ENCODE measurements at places on chromosomes 13 and 19.

DNA sequence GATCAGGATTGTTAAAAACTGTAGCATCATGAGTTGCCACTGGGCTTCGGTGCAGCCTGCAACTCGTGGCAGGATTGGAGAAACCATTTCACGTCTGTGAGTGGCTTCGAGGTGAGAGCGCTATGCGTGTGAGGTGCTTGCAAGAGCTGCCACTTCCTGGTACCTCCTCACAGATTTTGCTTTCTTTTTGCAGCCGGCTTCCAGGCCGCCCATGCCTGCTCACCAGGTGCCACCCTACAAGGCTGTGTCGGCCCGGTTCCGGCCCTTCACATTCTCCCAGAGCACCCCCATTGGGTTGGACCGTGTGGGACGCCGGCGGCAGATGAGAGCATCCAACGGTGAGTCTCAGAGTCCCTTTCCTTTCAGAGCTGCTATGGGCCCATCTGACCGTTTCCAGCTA, 57.9 kb upstream of the C1QTNF9 start:
- peak; percentile 81 for DNase-seq

- DNase-seq, result no peak
These were observed 82.7 kb downstream of the KDM4B start for GRCh38 chr19:5051619-5052018.

DNA sequence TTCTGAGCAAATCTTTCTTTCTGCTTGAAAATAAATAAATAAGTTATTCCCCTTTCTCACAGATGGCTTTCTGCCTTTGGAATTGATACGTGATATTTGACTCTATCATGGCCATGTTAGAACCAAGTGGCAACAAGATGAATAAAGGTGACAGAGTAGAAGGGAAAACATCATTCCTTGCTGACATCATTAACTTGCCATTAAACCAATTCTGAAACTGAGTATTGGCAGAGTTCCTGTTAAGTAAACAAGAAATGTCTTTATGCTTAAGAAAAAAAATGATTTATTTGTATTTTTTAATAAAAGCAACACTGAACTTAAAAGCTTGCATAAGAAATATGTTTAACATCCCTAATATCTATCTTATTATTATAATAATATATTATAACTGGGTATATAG, 828.1 kb downstream of the PCDH9 start:
- DNase-seq, result no peak

DNA sequence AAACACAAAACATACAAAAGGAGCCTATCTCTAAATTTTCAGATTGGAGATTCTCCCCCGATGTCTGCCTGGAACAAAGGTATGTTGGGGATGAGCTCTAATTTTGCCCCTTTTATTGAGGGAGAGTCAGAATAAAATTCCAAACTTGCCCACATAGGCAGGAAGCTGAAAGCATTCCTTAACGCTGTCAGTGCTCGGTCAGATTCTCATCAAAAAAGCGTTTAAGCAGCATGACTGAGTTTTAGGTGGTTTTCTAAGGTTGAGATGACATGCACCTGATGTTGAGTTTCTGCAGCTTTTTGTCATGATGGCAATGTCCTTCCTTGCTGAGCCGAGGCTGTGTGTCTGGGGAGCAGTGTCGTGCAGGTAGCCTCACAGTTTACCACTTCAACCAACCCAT, 48.4 kb upstream of the MEDAG start:
- DNase-seq, result no peak

DNA sequence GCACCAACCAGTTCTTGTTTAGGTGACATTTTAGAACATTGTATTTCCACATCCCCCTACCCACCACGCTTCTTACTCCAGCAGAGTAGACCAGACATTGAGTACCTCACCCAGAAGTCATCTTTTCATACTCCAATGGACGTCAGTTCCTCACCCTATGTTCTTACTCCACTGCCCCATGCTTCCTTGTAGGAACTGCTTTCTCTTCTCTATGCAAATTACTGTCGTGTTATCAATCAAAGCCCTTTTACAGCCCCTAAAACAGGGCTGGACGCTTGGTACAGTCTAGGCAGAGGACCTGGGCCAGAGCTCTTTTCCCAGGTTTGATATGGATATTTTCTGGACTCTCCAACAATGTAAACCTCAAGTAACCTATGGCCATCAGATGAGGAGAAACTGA, 58.2 kb downstream of the USP12 start:
- no peak for DNase-seq

DNA sequence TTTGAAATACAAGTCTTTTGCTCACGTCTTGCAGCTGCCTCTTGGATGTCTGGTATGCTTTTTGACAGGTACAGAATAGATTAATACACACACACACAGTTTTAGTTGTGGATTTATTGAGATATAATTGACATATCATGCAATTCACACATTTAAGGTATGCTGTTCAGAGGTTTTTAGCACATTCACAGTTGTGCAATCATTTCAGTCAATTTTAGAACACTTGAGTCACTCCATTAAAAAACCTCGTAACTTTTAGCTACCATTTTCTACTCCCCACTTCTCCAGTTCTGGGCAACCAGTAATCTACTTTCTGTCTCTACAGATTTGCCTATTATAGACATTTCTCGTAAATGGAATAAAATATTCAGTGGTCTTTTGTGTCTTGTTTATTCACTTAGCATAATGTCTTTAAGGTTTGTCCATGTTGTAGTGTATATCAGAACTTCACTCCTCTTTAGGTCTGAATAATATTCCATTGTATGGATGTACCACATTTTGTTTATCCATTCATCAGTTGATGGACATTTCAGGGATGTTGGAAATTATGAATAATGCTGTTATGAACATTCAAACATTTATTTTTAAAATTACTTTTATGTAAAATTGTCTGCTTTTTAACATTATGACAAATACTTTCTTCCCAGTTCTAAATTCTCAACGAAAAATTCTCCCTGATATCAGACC, 2.5 kb upstream of the ZMYM2 start:
- DNase-seq, result no peak

GRCh38 chr13:48231080-48231479, 1.9 kb upstream of the ITM2B start:
- DNase-seq, result no peak

GRCh38 chr13:102626928-102627327, 30.1 kb downstream of the TPP2 start:
- no peak for DNase-seq

DNA sequence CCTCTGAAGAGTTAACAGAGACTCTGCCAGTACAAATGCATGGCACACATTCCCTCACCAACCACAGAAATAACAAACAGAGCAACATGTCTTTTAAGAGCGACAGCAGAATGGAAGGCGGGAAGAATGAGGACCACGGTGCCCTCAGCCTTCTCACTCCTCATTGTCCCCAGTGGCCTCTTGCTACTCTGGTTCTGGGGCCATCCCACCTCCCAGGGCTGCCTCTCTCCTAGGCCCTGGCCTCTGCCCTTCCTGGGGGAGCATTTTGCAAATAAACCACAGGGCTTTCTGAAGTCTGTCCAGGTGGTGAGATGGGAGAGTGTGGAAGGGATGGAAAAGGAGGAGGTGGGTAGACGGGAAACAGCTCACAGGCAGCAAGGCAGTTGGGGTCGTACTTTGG, 28.3 kb downstream of the CYP2B6 start:
- DNase-seq, result no peak

DNA sequence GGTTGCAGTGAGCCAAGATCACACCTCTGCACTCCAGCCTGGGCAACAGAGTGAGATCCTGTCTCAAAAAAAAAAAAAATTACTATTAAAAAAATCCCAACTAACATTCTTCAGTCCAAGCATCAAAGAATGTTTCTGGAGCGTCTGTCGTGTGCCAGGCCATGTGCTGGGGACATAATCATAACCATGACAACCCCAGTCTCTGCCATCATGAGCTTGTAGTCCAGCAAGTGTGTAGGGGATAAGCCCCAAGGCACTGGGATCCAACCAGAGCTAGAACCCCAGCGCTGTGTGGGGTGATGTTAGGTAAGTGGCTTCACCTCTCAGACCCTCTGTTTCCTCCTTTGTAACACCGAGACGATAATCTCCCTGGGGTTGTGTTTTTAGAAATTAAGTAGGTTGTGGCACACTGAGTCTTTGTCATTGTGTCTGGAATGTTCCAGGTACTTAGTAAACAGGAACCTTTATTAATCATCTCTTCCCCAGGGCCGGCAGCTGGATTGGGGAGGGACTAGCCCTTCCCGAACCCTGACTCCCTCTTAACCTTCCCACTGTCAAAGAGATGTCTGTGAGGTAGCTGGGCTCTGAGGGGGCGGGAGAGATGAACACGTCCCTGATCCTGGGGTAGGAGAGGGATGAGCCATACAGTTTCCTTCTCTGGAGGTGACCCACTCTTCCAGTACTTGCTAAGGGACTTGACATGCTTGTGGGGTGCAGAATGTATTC, 5.2 kb downstream of the ITPKC start:
- DNase-seq, result no peak

- no peak for DNase-seq
These were observed 19.0 kb upstream of the PLPP2 start for GRCh38 chr19:310141-310651.

GRCh38 chr19:49468746-49469447, 5.1 kb upstream of the FLT3LG start:
- peak; percentile 84 for DNase-seq

DNA sequence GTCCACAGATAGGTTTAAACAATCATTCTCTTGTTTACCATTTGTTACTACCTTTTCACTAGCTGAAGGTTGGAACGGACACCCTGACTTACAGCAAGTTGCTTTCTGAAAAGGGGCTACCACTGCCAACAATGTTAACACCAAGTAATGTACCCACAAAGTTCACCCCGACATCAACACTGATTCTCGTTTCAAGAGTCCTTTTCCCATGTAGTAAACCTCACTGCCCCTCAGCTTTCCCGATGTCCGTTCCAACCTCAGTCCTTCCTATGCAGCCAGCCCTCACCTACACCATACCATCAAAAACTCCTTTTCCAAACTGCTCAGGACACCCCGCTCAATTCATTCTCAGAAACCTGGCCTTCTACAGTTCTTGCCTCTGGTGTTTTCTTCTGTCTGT, 29.0 kb downstream of the PEG3 start:
- DNase-seq, result no peak

DNA sequence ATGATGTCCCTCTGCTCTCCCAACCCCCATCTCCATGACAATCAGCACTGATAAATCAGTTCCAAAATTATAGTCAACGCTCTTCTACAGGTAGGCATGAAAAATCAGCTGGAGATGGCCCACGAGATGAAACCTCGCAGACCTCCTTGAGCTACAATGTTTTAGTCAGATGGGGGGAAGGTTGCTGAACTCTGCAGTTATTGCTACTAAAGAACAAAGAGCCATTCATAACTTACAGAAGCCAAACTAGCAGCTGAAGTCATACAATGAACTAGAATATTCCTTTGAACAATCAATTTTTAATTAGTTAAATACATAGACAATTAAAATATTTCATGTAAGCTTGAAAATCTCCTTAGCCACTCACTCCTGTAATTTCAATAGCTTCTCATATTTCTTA, 179.2 kb downstream of the NHLRC3 start:
- no peak for DNase-seq

GRCh38 chr13:35530147-35530546, 53.7 kb upstream of the MAB21L1 start:
- no peak for DNase-seq

DNA sequence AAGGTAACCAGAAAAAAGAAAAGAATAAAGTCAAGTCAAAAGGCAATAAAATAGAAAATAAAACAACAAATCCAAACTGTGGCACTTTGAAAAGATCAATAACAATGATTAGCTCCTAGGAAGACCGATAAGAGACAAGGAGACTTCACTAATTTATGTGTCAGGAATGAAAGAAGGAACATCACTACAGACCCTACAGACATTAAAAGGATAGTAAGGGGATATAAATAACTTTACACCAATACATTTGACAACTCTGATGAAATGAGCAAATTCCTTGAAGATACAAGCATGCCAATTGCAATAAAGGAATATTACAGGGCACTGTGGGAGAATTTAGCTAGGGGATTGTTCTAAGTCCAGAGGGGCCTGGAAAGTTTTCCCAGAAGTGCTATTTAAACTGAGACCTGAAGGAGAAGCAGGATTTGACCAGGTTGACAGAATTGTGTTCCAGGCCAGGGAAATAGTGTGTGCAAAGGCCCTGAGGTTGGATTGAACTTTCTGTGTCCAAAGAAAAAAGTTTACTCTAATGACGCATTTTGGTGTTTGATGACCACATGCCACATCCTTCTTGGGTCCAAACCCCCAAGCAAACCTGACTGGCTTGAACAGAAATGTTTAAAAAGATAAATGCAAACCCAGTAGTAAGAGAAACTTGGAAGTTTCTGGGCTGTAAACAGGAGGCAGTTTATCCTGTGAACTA, 1.6 kb upstream of the C19orf38 start:
- no peak for DNase-seq

DNA sequence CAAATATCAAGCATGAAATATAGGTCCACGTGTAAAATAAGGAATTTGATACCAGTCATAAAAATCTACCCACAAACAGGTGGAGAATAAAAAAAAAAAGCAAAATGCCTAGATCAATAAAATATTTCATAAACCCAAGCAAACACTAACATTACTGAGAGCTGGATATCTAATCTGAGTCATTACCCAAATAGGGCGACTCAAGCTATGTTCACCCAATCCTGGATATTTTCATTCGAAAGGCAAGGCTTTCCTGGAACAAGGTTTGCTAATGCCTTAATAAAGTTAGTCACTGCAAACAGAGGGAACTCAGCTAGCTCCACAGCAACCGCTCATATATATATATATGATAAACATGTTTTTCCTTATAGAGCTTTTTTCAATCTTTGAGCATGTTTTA, 33.5 kb upstream of the TM9SF2 start:
- DNase-seq, result no peak

GRCh38 chr19:1608359-1609102, 3.3 kb upstream of the UQCR11 start:
- peak; percentile 32 for DNase-seq

DNA sequence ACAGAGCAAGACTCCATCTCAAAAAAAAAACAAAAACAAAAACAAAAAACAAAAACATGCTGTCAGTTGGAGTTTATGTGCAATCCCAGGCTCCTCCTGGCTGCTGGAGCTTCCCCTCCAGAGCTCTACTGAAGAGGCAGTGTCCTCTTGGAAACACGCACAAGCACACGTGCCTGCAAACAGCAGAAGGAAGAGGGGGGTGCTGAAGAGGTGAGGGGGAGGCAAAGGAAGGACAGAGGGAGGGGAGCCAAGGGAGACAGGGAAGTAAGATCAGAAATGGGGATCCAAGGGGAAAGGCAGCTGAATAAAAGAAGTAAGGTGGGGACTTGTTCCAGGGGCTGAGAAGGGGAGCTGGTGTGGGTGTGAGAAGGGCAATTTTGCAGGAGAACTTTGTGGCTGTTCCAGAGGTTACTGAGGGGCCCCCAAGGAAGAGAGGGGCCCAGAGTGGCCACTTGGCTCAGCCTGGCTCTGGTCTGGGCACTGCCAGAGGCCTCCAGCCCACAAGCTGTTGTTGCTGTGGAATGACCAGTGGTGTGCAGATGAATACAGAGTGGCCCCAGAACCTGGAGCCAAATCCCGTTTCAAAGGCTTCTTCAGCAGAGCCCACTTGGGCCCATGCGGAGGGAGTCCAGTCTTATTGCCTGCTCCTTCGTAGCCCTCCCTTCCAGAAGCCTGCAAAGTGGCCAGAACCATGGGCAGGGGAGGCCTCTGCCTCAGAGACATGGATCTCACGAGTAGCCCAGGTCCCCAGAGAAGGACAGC, 34.4 kb downstream of the LYL1 start:
- DNase-seq, result no peak
